T-helper 9 cell (primary cell): ENCODE measurements at places on chromosomes 13 and 19.

DNA sequence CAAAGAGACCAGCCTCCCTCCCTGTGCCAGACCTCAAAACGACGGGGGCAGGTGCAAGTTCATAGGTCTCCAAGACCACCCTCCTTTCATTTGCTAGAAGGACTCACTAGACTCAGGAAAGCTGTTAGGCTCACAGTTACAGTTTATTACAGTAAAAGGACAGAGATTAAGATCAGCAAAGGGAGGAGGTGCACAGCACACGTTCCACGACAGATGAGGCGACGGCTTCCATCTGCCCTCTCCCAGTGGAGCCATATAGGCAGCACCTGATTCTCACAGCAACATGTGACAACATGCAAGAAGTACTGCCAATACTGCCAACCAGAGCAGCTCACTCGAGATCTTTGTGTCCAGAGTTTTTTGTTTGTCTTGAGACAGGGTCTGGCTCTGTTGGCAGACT lies 9.4 kb upstream of the CEACAM19 start:
- no peak for DNase-seq

DNA sequence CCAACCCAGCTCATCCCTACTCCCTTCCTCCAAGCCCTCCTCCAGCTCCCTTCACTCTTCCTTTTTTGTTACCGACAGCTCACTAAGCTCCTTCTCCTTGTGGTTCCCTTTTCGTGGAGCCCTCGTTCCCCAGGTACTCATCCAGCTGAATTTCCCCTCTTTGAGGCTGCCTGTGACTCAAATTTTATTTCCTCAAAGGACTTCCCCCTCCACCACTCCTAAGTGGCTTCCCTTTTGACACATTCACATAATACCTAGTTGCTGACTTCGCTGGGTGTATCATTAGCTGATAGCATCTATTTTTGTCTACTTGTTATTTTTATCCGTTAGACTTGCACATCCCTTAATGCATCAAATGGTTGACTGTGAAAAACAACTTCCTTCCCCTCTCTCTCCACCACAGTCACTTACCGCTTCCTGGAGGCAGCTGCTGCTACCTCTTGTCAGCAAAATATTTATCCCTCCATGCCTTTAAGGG lies 14.5 kb downstream of the FFAR2 start:
- peak; percentile 43 for DNase-seq

GRCh38 chr19:21519488-21519887 lies 14.1 kb downstream of the ZNF429 start:
- DNase-seq, result no peak

DNA sequence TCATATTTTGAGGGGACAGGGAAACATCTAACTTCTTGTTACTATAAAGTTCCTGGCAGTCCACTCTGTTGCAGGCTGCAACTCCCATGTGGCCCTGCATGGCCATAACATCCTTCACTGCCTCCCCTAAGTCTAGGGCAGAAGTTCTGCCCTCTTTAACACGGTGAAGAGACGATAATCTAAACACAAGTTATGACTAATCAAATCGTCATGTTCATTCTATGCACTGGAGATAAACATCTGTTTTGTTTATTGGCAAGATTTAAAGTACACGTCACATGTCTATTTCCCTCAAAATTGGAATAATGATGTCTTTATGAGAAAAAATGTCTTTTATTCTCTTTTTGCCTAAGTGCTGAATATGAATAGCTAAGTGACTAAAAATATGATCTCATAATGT lies 1629.4 kb downstream of the PCDH9 start:
- DNase-seq, result no peak

DNA sequence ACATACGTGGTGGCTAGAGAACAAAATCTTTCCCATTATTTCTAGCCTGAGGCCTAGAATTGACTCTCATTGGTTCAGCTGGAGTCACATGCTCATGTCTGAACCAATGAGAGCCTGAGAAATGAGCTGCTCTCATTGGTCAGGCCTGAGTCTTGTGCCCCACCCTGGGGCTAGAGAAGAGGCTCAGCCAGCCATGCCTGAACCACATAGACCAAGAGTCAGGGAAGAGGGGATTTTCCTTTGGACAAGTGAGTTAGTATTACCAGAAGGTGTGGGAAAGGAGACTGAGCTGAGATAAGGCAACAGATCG lies 6.9 kb downstream of the FXYD5 start:
- no peak for DNase-seq

DNA sequence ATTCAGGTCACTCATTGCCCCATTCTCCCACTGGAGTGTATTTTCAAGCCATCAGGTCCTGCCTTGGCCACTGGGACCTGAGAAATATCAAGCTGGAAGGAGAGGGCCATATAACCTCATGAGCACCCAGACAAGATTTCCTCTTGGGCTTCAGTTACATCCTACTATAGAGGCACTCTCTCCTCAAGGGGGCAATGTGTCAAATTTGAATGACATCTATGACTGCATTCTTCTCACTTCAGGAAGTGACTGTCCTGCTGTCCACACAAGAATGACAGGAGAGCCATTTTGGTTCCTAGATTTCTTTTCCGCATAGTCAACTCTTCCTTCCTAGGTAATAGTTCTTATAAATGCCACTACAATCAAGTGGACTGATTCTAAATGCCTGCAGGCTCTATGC lies 416.2 kb downstream of the DIAPH3 start:
- no peak for DNase-seq

DNA sequence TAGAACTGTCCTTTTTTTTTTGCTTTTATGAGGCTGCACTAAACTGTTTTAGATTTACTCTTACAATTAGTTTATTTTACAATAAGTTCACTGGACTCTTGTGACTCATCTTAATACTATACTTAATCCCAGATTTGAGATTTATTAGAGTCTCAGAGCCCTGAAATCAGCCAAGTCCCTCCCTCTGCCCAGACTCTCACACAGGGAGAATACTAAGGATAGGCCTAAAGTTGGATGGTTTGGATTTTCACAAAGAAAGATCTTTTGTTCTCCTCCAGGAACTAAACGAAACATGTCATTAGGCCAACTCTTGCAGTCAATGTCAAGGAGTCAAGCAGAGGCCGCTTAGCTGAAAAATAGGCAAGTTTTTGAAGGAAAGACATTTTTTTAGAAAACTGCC lies 42.7 kb upstream of the MIR17HG start:
- no peak for DNase-seq
